Activated CD8-positive, alpha-beta memory T cell treated with anti-CD3 and anti-CD28 coated beads for 1 hour (primary cell): ENCODE measurements at places on chromosomes 13 and 19.

GRCh38 chr13:92767468-92767867 is 459.1 kb upstream of the GPC6 start:
- DNase-seq, result no peak

DNA sequence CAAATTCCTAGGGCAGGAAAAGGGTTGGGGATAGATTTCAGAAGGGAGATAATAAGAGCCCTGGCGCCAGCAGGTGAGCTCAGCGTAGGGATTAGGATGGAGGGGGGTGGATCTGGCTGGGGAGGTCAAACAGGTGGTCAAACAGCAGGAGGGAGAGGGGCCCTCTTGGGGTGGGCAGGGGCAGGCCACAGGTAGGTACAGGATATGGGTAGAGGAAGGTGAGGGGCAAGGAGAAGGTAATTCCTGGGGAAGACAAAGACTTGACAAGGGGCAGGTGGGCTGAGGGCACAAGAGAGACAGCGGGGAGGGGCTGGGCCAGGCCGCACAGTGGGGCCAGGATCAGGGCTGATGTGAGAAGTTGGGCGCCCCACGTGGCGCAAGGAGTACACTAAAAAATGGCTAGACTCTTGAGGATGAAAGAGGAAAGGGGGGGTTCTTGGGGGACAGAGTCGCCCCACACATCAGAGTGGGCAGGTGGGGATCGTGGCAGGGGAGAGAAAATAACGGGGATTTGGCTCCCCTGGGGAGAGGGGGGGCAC is 713 bp downstream of the KRI1 start:
- DNase-seq, result no peak

DNA sequence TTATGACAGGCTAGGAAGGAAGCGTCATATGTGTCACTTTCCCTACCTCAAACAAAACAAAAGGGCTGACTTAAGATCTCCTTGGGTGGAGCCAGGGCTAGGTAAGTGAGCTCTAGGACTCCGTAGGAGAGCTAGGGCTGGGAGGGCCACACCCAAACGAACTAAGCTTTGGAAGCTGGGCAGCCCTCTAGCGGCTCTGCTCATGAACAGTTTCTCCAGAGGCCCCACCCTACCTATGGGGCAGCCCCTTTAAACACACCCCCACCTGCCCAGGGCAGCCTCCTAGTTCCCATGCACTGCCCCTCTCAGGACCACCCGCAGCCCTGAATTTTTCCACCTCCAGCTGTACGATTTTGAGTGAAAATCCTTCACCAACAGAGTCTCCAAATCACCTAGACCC is 3.5 kb downstream of the PEG3 start:
- no peak for DNase-seq

- DNase-seq, result no peak
Observed at GRCh38 chr19:3780786-3781304, 5.3 kb downstream of the MATK start.

- DNase-seq, result no peak
Observed at GRCh38 chr13:51444922-51445321, 7.9 kb downstream of the INTS6 start.

GRCh38 chr19:33177417-33177979 is 16.6 kb upstream of the LRP3 start:
- peak; percentile 61 for DNase-seq

DNA sequence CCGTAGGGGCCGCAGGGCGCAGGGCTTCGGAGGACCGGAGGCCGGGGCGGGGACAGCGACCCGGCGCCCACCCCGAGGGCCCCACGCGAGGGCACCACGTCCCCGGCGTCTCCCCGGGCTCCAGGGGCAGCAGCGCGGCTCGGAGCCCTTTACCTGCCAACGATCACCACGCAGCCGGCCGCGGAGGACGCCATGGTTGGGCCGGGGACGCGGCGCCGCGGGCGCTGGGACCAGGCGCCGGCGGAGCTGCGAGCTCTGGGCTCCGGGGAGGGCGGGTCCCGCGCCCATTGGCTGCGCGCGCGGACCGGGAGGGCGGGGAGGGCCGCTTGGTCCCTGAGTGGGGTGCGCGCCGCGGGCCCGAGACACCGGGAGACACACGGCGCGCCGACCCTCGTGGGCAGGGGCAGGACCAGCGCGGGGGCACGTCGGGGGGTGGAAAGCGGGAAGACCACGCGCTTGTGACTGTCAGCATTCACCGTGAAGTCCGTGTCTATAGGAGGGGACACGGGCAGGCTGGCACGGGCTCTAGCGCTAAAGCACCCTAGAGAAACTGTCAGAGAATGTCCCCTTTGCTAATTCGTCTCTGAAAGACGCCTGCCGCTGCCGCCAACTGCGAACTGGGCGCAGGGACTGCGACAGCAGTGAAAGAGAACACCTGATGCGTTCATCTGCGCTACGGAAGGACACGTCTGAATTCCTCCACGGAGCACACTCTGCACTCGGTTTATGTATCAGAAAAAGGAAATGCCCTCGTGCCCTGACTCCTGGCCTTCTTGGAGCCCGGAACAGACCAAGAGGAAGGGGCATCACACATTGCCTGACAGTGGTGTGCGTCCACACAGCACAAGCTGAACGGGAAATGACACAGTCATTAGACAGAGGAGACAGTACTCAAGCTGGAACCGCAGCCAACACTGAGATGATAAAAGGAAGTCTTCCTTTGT is at the start of gene CRYL1:
TSS of gene CRYL1 (minus strand) at position 257 of the 944 bp plus-strand sequence. CDS start at position 194, 63 bp downstream.
- DNase-seq, result peak; percentile 28

DNA sequence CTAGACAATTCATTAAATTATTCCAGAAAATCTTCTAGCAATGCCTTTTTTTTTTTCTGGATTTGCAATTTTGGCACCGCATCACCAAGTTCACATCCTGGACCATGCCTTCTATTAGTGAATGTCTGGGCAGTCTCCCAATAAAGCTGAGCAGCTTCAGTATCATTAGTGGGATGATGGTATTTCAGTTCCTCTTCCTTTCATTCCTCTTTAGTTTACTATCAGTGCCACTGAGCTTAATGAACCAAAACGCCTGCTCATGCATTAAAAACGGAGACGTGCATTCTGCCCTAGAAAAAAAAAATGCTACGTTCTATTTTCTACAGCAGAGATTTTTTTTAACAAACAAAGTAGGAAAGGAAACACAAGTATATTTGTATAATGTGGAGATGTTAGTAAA is 343.0 kb downstream of the PCDH9 start:
- no peak for DNase-seq

GRCh38 chr13:79659121-79659521 is 178.2 kb downstream of the NDFIP2 start:
- DNase-seq, result no peak

GRCh38 chr13:44426461-44426860 is 52.8 kb downstream of the SERP2 start:
- no peak for DNase-seq

DNA sequence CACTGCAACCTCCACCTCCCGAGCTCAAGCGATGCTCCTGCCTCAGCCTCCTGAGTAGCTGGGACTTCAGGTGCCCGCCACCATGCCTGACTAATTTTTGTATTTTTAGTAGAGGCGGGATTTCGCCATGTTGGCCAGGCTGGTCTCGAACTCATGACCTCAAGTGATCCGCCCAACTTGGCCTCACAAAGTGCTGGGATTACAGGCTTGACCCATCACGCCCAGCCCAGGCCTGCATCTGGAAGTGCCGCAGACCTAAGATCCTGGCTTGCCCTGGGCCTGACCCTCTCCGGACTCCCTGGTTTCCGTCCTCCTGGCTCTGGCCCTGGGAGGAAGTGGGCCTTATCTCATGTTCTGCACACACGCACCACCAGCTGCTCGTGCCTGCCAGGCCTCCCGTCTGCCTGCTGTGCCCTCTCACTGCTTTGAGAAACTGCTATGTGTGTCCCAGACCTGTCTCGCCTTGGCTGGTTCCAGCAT is 4.7 kb upstream of the PTGIR start:
- no peak for DNase-seq

DNA sequence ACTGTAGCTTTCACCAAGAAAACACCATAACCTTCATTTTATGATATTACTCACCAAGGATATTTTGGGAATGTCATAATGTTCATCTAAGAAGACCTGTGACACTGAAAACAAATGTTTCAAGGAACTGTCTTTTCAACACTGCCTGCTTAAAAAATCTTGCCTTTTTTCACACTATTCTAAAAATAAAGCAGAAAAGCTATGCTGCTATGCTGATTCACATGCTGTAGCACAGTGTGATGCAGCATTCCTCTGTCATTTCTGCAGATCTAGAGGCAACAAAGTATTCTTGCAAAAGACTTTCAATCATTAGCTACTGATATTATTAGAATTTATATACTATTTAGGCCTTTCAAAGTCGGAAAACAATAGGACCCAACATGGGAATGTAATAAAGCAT is 525.7 kb downstream of the UQCRFS1 start:
- DNase-seq, result no peak

- DNase-seq, result no peak
Observed at GRCh38 chr13:99278843-99279242, 20.7 kb upstream of the GPR18 start.

DNA sequence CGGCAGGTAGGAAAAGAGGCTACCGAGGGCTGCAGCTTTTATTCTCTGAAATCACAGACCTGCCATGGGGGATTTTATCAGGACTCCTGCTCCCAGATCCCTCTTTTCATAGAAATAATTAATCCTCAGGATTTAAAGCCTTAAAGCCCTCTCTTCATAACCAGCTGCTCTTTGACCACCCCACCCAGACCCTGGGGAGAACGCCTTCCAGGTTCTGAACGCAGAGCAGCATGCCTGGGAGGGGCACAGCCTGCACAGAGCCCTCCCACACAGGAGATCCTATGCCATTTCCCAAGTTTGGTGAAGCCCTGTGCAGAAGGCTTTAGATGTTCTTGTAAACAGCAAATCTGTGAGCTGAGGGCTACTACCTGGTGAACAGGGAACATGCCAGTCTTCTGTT is 91.1 kb downstream of the STOML3 start:
- no peak for DNase-seq

DNA sequence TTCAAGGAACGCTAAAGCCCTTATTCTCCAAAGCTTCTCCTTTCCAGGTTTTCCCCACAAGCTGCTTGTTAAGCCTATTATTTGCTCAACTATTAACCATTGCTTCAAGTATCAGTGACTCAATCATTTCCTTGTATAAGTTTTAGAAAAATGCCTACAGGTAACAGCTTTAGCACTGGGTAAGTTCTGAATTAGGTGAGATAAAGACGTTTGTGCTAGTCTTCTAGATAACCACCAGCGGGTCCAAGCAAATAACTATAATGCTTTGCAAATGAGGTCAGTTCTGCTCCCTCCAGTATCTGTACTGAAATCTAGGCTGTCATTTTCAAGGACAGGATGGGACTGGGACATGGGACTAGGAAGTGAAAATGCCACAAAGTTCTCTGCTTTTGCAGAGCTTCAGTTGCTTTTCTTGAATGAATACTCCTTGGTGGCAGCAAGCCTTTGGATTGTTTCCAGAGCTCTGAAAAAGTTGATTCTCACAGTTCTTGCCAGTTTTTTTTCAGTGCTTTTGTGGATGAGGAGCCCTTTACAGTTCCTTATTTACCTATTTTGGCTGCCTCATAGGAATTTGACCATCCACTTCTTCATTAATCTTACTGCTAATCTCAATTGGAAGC is 1487.7 kb downstream of the EFNB2 start:
- DNase-seq, result no peak

DNA sequence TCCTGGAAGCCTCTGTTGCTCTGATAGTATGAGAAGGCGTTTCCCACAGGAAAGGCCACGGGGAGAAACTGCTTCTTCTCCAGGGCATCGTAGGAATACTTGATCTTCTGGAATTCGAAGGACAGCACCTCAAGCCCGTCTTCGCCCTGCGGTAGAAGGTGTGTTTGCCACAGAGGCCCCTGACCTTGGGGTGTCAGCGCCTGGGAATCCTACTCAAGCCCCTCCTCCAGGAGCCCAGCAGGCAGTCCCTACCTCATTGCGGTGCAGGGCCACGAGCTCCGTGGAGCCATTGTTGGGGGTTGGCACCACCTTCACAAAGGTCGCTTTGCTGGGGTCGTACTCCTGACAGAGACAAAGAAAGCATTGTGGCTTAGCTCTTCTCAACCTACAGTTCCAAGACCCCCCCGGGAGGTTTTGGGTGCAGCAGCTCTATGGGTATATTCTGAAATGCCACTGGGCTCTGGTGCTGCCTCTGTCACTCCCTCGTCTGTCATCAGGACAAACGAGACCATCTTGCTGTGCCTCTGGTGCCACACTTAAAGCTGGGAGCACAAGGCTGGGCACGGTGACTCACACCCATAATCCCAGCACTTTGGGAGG is 3.7 kb downstream of the ATP13A1 start:
- DNase-seq, result no peak

- no peak for DNase-seq
Observed at GRCh38 chr13:39039041-39039440, 785 bp downstream of the NHLRC3 start.

DNA sequence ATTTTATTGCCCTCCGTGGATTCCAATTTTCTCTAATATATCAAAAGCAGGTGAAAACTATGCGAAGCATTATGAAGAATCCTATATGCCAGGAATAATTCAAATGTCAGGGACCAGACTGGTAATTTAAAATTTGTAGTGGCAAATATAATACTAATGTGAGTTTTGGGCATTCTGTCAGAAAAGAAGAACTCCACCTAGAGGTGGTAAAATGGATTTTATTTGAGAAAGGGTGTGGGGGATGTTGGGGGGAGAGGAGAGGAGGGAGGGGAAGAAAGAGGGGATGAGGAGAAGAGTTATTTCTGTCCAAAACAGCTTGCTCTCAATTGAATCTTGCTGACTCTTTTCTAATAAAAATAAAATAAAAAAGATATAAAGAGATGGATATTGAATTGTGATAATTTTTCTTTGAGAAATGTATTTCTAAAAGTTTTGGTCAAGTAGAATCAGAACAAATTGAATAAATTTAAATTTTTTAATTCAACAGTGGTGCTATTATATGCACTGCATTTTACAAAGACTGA is 929.3 kb upstream of the SLITRK5 start:
- no peak for DNase-seq

DNA sequence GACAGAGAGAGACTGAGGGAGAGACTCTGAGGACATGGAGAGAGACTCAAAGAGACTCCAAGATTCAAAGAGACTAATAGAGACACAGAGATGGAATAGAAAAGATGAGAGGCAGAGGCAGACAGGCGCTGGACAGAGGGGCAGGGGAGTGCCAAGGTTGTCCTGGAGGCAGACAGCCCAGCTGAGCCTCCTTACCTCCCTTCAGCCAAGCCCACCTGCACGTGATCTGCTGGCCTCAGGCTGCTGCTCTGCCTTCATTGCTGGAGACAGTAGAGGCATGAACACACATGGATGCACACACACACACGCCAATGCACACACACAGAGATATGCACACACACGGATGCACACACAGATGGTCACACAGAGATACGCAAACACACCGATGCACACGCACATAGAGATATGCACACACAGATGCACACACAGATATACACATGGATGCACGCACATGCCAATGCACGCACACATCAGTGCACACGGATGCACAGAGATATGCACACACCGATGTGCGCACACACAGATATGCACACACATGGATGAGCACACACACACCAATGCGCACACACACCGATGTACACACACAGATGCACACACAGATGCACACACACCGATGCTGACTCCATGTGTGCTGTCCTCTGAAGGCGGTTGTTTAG is 3.3 kb upstream of the F10 start:
- DNase-seq, result no peak
